EL (cell line): ENCODE measurements at places on chromosomes 13 and 19.

DNA sequence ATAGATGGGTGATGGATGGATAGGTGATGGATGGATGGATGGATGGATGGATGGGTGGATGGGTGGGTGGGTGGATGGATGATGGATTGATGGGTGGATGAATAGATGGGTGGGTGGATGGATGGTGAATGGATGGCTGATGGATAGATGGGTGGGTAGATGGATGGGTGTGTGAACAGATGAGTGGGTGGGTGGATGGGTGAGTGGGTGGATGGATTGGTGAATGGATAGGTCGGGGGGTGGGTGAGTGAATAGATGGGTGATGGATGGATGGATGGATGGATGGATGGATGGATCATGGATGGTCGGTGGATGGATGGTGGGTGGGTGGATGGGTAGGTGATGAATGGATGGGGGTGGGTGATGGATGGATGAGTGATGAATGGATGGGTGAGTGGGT is 3.5 kb downstream of the SMIM24 start:
- DNase-seq = no peak

DNA sequence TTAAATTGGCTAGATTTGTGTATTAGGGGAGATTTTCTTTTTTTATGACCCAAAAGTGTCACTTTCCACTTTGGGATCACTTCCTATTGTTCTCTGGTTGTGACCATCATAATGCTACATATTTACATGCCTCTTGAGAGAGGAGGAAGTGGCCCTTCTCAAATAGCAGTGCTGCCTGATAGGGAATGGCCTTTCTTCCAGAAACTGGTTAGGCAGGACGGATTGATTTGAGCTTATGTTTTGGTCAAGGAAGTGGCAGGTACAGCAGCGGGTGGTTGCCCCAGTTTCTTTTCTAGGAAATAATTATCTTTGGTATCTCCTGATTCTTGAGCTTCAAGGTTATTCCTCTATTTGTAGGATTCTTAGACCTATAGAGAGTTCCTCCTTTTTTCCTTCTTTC is 21.9 kb upstream of the WTIP start:
- DNase-seq = no peak

DNA sequence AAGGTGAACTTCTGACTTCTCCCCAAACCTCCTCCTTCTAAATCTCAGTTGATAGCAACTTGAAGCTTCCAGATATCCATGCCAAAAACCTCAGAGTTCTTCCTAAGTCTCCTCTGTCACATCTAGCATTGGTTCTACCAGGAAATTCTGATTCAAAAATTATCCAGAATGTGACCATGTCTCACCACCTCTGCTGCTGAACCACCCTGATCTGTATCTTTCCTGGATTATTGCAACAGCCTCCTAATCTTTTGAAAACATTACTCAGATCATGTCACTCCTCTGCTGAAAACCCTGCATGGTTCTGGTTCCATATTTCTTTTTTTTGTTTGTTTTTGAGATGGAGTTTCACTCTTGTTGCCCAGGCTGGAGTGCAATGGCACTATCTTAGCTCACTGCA is 78.7 kb upstream of the TNFSF11 start:
- DNase-seq = no peak

- DNase-seq = peak; percentile 99
Observed at GRCh38 chr13:113927661-113928581, 46.0 kb downstream of the C13orf46 start.

DNA sequence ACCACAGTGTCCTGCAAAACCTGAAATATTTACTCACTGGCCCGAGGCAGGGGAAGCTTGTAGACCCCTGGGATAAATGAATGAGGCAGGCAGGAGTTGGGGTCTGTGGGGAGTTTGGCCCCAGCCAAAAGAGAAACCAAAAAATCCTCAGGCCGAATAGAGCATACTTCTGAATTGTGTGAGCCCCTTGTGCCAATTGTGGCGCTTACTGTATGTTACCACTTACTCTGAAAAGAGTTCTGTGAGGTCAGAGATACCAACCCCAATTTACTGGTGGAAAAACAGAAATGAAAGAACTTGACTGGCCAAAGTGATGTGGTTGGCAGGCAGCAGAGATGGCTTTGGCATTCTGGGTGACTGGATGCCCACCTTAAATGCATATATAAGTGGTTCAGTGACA is 6.9 kb downstream of the CARM1 start:
- DNase-seq = no peak

- peak; percentile 45 for DNase-seq
Observed at GRCh38 chr13:74644229-74644628, 510.0 kb upstream of the KLF12 start.

GRCh38 chr13:38636073-38636472 is 50.8 kb upstream of the FREM2 start:
- DNase-seq = no peak

GRCh38 chr13:112392719-112393118 is 16.6 kb downstream of the SPACA7 start:
- DNase-seq = no peak

DNA sequence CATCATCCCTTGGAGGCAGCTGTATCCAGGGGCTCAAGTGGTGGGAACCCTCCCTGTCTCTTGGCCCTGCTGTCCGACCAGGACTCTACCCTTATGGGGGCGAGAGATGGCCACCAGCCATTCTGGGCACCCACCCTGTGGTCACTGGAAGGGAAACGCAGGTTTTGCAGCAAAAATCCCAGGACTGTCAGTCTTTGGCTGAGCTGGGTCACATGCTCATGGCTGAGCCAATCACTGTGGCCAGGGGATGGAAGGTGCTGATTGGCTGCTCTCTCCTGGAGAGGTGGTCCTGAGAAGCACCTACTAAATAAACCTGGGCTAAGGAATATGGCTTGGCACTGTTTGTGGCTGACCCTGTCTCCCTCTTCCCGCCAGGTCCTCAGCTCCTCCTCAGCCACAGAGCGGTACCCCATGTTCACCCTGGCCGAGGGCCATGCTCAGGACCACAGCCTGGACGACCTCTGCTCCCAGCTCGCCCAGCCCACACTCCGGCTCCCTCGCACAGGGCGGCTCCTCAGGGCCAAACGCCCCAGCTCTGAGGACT is 8.9 kb downstream of the ATG4D start:
- DNase-seq = no peak
